ENCODE measurements at places on chromosomes 5 and 9.

DNA sequence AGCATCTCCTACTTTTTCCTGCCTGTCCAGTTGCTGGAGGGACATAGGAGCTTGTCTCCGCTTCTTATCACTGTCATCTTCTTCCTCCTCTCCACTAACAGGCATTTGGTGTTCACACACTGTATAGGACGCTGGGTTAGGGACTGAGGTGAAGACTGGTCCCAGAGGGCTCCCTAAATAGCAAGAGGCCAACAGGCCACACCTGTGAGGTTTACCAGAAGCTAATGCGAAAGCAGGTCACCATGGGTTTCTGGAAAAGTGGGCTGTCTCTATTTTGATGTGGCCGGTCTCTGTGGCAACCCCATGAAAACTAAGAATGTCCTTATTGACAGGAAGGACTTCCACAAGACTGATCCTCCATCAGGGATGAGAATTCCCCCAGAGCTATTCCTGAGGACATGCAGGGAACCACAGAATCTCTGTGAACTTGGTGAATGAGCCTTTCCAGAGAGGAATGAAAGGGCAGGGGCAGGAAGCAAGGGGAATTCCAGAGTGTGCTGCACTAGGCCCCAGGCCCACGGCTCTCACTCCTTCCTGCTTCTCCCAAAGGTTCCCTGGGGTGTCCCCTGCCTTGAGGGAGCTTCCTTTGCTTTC lies 61.7 kb downstream of the DAP start:
- no peak for DNase-seq

GRCh38 chr9:123034881-123035510 lies 1.5 kb downstream of the GPR21 start:
- no peak for DNase-seq

DNA sequence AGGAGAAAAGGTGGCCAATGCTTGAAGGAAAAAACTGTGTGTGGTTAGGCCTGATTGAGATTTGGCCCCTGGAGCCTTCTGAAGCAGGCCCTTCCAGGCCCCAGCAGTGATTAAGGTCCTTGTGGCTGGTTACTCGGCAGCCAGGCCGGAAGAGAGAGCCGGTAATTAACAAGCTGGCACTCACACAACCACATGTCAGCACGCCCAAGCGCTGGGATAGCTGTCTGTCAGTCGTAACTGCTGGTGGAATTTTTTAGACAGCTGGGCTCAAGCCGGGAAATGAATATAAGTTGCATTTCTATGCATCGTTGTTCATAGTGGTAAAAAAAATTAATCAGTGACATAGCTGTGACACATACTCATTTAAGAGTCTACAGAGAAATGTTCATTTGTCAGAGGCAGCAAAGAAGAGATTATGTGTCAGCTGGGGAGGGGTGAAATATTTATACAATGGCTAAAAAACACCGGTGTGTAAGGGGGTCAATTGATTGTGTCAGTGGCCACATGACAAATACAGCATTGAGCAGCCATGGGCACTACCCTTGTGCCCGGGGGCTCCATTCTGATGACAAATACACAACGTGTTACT lies 13.7 kb upstream of the ARAP3 start:
- DNase-seq, result no peak

DNA sequence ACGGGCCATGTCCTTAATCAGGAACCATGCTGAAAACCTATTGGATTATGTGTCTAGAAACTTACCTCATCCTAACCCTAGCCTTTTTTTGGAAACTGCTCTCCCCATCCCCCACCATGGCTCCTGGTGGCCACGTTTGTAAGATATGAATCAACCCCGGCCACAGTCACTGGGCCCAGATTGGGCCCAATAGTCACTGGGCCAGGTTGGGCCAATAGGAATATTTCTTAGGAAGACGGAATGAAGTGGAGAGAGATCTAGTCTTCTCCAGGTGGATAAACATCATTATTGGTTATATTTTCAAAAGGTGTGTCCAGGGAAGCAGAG lies 468.7 kb downstream of the ARHGEF28 start:
- DNase-seq, result no peak

GRCh38 chr9:9392755-9393154 lies 1220.0 kb downstream of the PTPRD start:
- DNase-seq, result no peak

- no peak for DNase-seq
Measured at GRCh38 chr5:61640179-61641021, 308.3 kb downstream of the ZSWIM6 start.

GRCh38 chr9:21966140-21966851 lies 27.9 kb downstream of the CDKN2A start:
- no peak for DNase-seq

DNA sequence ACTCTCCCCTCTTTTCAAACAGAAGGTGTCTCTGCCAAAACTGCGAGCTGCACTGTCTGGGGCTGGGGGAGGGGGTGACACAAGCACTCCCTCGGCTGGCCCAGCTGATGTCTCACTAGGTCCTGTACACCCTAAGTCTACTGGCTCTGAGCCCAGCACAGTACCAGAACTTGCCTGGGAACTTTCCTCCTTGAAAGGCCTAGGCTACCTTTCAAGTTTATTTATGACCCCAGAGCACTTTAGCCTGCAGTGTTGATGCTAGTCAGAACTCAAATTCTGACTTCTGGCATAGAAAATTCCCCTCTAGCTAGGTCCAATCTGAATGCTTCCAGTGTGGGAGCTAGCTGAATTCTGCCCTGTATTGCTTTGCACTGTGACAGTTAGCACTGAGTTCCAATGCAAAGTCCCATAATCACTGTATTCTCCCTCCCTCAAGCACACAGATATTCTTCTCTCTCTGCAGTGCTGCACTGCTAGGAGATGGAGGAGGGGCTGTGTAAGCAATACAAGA lies 10.5 kb downstream of the LURAP1L start:
- no peak for DNase-seq

GRCh38 chr5:54673523-54674225 lies 156.1 kb downstream of the SNX18 start:
- DNase-seq, result peak; percentile 18

GRCh38 chr5:91312698-91313097 lies 70.4 kb downstream of the ARRDC3 start:
- no peak for DNase-seq

- no peak for DNase-seq
Measured at GRCh38 chr9:14031060-14031414, 282.9 kb downstream of the NFIB start.

GRCh38 chr5:178630475-178630930 lies 3.7 kb upstream of the CLK4 start:
- DNase-seq, result no peak
